ENCODE measurements at places on chromosomes 3 and 15. TPM values are rescaled to one million over a fixed set of nuclear protein-coding genes. Genes with fewer than 3 reads are reported as not detected.

Gene EFHB
- 0.99 TPM for polyA plus RNA-seq

GRCh38 chr3:4396542-4396941 lies 70.5 kb downstream of the SUMF1 start:
- DNase-seq: no peak

Gene SOX2
- polyA plus RNA-seq: 0.30 TPM

- no peak for DNase-seq
Observed at GRCh38 chr3:55190331-55190730, 262.5 kb upstream of the LRTM1 start.

- DNase-seq: no peak
Observed at GRCh38 chr15:85584872-85585271, 204.5 kb downstream of the AKAP13 start.

Data from right renal cortex interstitium (tissue), 3 donors.